ENCODE measurements at places on chromosomes 3 and 15.

GRCh38 chr3:132399054-132399929 is 18.0 kb upstream of the DNAJC13 start:
- no peak for DNase-seq

GRCh38 chr3:107062787-107063186 is 314.5 kb upstream of the CCDC54 start:
- no peak for DNase-seq

DNA sequence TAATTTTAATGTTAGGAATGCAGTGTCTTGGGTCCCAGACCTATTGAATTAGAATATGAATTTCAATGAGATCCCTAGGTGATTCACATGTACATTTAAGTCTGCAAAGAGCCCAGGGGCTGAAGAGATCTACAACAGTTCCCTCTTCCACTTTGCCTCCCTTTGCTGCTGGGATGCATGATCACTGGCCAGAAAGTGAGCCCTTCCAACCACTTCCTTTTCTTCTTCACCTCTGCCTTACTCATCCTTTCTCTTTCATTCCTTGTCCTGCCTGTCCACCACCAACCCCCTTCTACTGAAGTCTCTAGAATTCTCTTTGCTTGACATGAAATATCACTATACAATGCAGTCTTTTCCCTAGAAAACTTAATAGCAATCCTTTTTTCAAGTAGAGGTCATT is 222.4 kb upstream of the LRIG1 start:
- DNase-seq: no peak

DNA sequence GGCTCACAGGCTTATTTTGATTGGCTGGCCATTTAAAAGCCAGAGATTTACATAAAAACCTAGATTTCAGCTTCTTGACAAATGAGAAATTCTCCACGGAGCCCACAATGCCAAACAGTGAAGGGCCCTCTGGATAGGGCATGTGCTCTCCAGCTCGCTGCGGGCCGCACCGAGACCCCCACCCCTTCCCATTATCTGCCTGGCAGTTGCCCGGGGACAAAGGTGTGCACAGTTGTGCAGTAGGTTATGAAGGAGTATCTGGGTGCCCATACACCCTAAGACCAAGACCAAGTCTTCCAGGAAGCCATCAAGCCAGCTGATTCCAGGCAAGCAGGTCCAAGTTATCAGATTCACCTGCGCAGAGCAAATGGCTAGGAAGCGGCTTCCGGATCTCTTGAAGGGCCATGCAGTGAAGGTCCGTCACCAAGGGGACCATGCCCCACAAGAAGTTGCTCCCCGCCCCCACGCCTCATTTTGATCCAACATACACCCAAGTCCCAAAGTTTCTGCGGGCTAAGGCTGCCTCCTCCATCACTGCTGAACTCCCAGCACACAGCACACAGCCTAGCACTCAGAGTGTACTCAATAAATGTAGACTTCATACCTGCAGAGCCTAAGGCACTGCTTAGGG is 1.3 kb downstream of the MRPS25 start:
- no peak for DNase-seq

DNA sequence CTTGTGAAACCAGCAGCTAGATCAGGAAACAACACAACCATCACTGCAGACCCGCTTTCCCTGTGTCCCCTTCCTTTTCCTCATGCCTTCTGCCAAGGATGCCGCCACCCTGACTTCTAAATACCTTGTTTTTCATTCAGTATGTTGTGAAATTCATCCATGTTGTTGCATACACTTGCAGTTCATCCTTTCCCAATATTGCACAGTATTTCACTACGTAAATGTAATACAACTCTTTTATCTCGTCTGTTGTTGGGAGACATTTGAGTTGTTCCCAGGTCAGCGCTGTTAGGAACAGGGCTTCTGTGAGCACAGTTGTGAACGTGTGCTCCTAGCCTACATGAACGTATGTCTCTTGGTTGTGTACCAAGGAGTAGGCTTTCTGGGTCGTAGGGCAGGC is 24.2 kb downstream of the TLNRD1 start:
- DNase-seq: no peak

GRCh38 chr3:76585794-76586392 is 454.0 kb upstream of the ROBO2 start:
- DNase-seq: no peak

GRCh38 chr15:71328453-71328852 is 213.2 kb downstream of the THSD4 start:
- DNase-seq: no peak

DNA sequence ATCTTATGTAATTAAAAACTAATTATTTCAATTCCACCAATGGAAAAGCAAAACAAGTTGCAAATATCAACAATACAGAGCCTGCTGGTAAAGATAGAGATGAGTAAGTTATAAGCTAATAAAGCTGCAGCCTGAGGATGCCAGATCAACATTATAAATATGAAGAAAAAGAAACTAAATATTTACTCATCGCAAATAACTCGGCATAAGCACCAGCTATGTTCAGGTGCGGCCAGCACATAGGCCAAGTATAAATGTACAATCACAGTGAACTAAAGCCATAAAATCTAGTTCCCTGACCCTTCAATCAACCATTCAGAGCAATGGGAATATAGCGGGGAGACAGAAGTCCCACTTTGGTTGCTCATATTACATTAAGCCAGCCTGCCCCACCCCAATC is 7.7 kb upstream of the RSL24D1 start:
- DNase-seq: no peak

- DNase-seq: no peak
Observed at GRCh38 chr3:23206366-23206765, 3.2 kb downstream of the UBE2E2 start.

Measured in activated T-helper 9 cell treated with anti-CD3 and anti-CD28 coated beads, Interleukin-2, amount 50 U/mL, for 16 hours (primary cell).